NCI-H187 (cell line): ENCODE measurements at places on chromosomes 4 and X.

DNA sequence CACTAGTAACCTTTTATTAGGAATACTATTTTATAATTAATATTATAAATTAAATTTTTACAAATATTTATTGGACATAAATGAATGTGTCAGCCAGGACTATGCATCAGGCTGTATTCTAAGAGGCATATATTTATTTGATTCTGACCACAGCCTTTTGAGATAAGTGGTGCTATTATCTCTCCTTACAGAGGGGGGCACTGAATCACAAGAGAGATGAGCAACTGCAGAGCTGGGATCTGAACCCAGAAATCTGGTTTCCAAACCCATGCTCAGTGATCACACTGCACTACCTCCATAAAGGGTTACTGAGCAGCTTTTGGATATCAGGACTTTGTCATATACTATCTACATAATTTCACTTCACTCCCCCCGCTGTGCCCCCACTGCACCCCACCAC lies 322.0 kb downstream of the TMA16 start:
- DNase-seq: no peak

DNA sequence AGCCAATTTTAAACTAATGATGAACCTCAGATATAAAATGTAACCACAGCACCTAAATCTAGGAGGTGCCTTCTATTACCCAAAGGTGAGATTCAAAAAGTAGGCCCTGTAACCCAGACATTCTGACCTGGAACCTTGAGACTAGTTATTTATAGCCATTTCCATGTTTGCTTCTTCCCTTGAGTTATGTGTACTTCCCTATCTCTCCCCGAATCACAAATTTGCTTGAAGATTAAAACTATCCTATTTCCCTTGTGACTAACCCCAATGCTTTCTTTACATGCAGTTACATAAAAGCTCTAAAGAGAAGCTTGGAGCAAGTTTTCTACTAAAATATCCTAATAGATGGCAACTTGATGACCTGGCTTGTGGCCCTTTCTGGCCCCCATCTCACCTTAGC lies 32.6 kb upstream of the S100G start:
- no peak for DNase-seq

GRCh38 chrX:19332983-19333382 lies 10.7 kb upstream of the PDHA1 start:
- DNase-seq: no peak

DNA sequence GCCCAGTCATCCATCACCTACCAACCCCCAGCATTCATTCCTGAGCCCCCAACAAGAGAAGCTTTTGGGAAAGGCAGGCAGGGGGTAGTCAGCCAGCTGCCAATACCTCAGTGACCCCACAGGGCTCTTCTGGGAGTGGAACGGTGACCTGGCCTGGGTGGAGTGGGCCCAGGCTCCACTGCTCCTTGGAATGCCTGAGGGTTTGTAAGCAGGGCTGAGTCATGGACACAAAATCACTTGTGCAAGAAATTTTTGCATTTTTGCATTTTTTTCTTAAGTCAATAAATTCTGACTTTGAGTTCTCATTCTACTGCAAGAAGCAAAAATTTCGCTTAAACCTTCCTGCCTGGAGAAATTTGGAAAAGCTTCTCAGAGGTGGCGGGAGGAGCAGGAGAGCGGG lies 18.5 kb downstream of the SORCS2 start:
- DNase-seq: no peak

GRCh38 chrX:38770152-38770551 lies 31.1 kb upstream of the MID1IP1 start:
- no peak for DNase-seq

- no peak for DNase-seq
Observed at GRCh38 chrX:113933931-113934330, 650.0 kb upstream of the HTR2C start.

GRCh38 chr4:151862766-151863165 lies 102.0 kb upstream of the GATB start:
- DNase-seq: no peak

GRCh38 chr4:64781737-64782326 lies 372.6 kb upstream of the TECRL start:
- no peak for DNase-seq

GRCh38 chrX:24399550-24399949 lies 39.1 kb downstream of the SUPT20HL1 start:
- no peak for DNase-seq

DNA sequence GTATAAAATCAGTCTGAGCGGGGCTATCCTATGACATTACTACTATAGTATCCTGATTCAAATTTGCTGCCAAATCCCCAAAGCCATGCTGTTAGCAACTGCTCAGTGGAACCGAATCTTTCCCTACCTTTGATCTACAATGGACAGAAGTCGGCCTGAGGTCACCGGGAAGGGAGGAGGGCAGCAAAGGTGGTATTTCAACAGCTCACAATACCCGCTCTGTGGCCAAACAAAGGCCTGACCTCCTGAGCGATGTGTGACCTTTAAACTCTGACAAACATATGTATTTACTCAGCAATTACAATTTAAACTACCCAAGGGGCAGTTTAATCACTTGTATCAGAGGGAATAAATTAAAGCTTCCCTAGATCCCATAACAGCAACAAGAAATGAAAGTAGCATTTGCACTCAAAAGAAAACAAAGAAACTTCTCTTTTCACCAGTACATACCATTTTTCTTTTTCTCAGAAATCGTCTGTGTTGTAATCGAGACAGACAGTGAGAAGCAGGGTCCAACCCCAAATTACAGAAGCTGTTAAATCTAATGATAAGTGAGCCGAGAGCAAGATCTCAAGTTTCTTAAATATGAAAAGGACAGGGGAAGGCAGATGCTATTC lies 11.6 kb upstream of the TMEM128 start:
- no peak for DNase-seq

DNA sequence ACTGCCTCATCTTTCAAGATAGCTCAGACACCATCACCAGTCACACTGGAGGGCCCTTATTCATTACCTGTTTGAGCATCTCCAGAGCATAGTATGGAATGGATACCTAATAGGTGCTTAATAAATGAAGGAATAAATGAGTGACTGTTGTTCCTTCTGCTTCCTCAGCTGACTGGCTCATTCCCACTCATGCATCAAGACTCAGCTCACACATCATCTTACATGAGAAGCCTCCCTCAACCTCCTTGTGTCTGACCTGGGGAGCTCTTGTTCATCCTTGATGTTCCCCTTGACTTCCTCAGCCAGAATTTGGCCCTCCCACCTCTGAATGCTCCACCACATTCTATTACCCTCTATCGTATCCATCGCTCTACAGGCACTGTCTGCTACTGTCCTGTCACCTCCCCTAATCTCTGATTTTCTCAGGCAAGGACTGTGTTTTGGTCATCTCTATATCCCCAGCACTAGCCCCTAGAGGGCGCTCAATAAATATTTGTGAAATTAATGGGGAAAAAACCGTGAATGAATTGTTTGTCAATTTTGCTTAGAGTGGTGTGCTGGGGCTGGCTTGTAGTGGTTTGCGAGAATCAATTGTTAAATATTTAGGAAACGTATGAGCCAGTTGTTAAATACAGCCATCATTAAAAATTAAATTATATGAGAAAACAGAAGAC lies 88.3 kb downstream of the NHSL2 start:
- DNase-seq: no peak

GRCh38 chrX:45850197-45850774 lies 649.6 kb upstream of the DIPK2B start:
- DNase-seq: no peak

GRCh38 chr4:184849185-184849584 lies 23.4 kb upstream of the ACSL1 start:
- DNase-seq: no peak

- no peak for DNase-seq
Observed at GRCh38 chrX:57367649-57368048, 81.1 kb downstream of the FAAH2 start.

DNA sequence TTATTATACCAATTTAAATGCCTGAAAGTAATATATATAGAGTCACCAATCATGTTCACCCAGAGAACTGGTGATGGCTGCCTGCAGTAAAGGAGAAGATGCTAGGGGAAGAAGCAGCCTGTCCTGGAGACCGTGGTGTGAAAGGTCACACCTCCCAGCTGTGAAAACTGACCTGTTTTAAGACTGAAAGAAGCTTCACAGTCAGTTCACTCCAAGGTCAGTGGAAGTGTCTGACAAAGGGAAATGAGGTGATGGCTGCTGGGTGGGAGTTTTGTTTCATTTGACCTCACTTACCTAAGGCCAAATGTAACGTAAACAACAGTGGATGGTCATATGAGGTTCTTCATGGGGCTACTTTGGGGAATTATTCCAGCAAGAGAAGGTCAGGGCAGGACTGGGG lies 352.1 kb upstream of the GATB start:
- no peak for DNase-seq

- DNase-seq: no peak
Observed at GRCh38 chr4:85500110-85500867, 25.3 kb downstream of the ARHGAP24 start.

DNA sequence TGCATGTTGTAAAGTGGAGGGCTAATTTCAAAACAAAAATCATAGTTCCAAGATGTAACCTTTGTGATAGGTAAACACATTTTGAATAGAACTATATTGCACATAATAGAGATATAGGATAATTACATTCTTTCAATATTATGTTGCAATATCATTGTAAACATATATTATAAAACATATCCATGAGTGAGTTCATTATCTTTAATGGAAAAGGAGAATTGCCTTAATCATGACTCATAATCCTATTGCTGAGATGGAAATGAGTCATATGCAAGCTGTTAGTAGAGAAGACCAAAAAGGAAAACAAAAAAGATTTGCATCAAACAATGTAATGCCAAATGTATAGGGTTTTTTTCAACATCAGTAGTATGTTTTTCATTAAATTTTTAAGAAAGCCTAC lies 73.7 kb upstream of the WDR44 start:
- no peak for DNase-seq

GRCh38 chr4:26150948-26151347 lies 169.9 kb upstream of the RBPJ start:
- no peak for DNase-seq

GRCh38 chrX:28843817-28844216 lies 256.6 kb downstream of the IL1RAPL1 start:
- DNase-seq: no peak

DNA sequence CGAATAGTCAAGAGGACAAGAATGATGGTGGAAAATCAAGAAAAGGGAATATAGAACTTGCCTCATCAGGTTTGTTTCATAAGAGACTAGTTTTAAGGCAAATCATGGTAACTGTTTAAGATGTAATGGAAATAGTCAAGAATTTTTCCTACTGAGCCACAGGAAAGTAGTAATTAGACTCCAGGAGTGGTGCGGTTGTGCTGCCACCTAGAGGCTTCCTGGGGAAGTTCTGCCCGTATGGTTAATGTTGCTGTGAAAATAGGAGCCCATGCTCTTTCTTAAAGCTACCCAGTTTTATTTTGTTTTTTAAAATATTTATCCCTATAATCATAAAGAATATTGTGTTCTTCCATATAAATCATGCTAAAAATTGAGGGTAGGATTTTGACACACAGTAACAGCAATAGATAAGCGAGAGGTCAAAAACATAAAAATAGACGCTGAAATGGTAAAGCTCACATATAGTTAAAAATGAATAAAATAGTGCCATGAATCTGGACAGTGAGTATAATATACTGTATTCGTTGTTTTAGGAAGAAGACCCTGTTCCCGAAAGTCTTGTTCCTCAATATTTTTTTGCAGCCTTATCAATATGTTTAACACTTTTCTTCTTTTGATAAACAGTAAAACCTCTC lies 87.0 kb downstream of the PHOX2B start:
- DNase-seq: peak; percentile 50

- no peak for DNase-seq
Observed at GRCh38 chrX:132565273-132565672, 76.4 kb upstream of the MBNL3 start.

DNA sequence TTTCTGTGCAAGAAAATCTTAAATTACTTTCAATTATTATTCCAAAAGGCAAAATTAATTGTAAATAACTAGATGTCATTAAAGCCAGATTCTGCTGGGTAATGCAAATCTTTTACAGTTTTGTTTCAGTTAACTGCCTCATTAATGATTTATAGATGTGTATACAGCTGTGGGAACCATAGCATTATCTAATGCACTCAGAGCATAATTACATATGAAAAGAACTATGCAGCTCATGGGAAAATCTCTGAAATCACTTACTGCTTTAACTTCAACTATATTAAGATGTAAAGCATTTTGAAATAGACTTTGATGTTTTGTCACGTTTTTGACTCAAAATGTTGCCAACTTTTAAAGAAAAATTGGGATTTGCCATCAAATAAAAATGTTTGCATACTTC lies 630.3 kb upstream of the KLHL4 start:
- DNase-seq: no peak
